ENCODE measurements at places on chromosomes 3 and 15.

- DNase-seq, result peak; percentile 57
These were observed 118.8 kb downstream of the SRGAP3 start for GRCh38 chr3:9130345-9131305.

DNA sequence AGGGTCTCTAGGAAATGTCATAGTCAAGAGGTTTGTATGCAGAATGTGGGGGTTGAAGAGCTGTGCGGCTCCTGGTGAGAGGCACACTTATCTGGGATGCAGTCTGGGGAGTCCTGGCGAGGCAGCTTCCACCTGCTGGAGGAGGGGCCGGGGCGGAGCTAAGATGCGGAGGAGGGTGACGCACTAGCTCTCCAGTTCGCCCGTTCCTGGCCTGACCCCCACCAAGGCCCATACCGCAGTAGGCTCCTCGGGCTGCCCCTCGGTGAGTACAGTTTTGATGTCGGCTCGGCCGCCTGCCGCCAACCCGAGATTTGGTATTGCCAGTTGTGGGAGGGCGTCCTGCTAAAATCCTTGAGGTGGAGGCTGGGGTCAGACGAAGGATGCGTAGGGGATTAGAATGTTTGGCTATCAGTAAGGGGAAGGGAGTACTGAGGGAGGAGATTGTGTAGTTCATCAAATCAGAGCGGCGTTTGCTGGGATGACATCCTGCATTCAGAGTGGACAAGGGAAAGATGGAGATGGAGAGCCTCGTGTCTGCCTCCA is at the start of gene SCG5:
Gene SCG5, plus strand, starts transcription at position 194 of the 543 bp plus-strand sequence. CDS start 1,883 bp downstream, outside the sequence.
- no peak for DNase-seq

GRCh38 chr3:97692831-97693230 is 71.7 kb upstream of the ARL6 start:
- no peak for DNase-seq

DNA sequence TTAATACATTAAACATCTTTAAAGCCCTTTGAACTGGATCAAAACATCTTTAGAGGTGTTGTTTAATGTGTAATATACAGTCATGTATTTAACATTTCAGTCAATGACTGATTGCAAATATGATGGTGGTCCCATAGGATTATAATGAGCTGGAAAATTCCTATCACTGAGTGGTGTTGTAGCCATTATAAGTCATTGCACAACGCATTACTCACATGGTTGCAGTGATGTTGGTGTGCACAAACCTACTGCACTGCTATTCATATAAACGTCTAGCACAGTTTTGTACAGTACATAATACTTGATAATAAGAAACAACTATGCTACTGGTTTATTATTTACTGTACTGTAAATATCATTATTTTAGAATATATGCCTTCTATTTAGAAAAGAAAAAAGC is 75.6 kb downstream of the DTWD1 start:
- DNase-seq, result no peak

DNA sequence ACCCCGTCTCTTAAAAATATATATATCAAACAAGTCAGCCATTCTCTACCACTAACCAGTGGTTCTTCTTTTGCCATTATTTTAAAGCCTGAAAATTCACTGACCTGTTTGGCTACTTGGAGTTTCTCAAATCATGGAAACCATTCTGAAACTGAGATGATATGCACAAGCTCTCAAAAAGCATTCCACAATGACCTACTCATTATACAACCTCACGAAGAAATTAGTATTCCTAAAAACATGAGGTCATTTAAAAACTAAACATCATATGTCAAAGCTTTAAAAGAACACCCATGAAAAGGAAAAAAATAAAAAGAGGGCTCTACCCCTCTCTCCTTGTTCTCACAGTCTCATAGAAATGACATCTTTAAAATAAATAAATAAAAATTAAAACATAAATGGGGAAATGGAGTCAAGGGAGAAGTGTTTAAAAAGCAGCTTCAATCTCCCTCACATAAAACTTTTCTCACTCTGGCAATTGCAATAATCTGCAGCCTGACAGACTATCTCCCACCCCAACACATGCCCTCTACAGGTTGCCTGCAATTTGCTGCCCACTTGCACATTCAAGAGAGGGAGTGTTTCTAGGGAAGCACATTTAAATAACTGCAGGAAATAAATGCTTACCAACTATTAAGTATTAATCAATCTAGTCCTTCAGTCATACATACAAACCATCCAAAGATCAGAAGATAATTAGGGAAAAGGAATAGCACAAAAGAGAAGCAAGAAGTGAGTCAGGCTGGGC is 73.3 kb downstream of the TRANK1 start:
- no peak for DNase-seq

DNA sequence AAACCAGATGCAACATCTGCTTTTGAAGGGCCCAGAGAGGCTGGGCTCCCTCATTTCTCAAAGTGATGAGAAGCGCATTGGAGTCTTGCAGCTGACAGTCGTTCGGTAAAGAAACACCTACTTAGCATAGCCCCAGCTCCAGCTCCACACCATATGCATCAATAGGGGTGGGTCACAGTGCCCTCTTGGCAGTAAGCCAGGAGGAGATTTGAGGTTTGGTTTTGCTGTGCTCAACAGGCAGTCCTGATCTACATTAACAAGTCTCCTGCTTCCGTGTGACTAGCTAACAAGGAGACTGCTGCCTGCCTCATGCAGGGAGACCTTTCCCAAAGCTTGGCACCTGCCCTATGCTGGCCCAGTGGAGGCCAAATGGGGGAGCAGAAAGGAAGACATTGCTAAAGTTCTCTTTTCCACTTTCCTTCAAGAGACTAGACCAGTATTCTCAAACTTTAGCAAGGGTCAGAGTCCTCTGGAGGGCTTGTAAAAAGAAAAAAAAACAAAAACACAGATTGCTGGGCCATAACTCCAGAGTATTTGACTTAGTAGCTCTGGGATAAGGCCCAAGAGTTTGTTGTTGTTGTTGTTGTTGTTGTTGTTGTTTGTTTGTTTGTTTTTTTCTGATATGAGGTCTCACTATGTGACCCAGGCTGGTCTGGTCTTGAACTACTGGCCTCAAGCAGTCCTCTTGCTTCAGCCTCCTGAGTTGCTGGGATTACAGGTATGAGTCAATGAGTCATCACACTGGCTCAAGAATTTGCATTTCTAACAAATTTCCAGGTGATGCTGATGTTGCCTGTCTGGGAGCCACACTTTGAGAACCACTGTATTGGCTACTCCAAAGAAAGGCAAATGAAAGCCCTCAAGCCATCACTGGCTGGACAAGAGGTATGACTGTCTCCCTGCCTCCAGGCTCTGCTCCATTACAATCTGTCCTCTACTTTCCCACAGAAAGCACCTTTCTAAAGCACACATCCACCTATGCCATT is 294.9 kb downstream of the RORA start:
- DNase-seq, result no peak

DNA sequence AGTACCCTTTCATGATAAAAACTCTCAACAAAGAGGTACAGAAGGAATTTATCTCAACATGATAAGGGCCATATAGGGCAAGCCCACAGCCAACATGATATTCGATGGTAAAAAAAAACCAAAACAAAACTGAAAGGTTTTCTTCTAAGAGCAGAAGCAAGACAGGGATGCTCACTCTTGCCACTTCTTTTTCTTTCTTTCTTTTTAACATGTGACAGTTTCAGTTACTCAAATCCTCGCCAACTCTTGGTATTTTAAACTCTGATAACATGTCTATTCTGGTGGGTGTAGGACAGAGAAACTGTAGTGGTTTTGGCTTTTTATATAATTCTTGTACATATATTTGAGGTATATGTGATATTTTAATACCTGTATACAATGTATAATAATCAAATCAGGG is 74.0 kb upstream of the NMNAT3 start:
- DNase-seq, result no peak

DNA sequence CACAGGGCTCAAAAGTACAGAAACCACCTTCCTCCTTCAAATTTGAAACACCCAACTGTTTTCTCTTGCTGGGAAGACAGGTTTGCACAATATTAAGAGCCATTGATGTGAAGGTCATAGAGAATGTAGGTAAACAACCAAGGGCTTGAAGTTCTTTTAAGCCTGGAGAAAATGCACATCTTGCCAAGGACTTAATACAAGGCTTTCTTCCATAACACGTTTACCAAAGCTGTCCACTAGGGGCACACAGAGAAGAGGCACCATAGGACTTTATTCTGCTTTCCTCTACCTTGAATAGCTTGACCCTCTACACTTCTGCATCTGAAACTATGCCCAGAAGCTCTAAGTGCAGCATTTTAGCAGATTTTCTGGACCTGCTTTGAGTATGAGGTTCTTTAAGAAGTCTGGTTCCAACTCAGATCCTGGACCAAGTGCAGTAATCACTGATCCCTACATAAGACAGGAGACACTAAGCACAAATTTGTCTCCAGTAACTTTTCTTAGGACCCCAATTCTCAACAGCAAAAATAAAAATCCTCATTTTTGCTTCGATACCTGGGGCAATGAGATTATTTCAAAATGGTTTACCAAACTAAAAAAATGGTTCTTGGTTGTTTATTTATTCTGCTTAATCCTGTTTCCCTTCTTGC is 138.0 kb downstream of the FBN1 start:
- peak; percentile 61 for DNase-seq

DNA sequence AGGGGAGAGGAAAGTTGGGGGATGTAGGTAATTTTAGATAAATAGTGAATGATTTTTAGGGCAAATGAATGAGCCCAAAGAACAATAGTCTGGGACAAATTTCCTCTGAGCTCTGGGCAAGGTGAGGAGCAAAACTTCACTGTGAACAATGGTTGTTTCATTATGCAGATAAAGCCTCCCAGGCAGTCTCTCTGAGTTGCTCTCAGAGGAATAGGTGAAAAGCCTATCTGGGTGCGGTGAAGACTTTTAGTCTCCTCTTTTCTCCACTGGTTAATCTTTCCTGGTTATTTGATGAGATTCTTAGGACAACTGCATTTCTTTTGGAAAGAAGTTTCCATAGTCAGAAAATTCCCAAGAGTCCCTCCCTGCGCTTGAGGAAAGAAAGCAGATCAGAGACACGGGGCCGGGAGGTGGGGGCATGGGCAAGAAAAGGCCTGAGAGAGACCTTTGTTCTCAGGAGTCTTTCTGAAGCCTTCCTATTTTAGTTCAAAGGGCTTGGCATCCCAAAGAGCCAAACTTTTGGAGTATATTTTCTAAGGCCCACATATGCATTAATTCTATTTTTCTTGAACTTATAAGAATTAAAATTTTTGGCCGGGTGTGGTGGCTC is 353.6 kb upstream of the SLCO3A1 start:
- DNase-seq, result no peak

GRCh38 chr15:70833861-70834765 is 19.8 kb downstream of the LARP6 start:
- DNase-seq, result peak; percentile 17

GRCh38 chr3:196537319-196537984 is 22.3 kb upstream of the SMCO1 start:
- peak; percentile 64 for DNase-seq

GRCh38 chr3:124772081-124772831 is 42.0 kb downstream of the UMPS start:
- DNase-seq, result peak; percentile 40

DNA sequence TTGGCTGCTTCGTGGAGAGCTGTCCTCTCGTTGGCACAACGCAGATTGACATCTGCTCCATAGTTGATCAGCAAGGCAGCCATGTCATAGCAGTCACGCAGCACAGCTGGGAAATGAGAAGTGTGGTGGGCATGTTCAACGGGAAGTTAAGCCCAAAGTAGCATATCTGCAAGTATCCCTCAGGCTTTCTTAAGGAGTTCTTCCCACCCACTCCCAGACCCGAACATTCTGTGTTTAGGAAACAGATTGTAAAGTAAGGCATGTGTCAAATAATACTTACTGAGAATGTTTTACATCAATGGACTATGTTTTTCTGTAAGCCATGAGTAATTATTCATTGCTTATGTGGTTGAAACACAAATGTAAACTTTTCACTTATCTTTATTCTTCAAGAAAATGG is 9.2 kb downstream of the ASB14 start:
- DNase-seq, result peak; percentile 21

DNA sequence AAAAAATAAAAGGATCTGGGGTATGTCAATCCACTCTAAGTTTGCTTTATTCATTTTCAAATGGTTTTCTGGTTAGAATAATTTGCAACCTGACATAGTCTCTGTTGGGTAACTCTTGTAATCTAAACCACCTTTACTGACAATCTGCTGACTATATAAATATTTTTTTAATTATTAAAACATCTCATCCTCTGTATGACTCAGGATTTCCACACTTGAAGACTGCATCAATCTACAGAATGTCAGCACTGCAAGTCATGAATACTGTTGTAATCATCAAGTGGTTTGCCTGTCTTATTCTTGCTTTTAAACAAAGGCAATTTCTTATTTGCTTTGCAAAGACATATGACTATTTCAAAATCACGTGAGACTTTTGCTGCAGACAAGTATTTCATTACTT is 42.1 kb downstream of the VGLL3 start:
- no peak for DNase-seq

GRCh38 chr3:171955598-171955997 is 83.8 kb upstream of the FNDC3B start:
- DNase-seq, result no peak

GRCh38 chr3:156582532-156583183 is 27.7 kb upstream of the SSR3 start:
- DNase-seq, result peak; percentile 11

- no peak for DNase-seq
These were observed 44.6 kb upstream of the SPPL2A start for GRCh38 chr15:50810128-50810527.

DNA sequence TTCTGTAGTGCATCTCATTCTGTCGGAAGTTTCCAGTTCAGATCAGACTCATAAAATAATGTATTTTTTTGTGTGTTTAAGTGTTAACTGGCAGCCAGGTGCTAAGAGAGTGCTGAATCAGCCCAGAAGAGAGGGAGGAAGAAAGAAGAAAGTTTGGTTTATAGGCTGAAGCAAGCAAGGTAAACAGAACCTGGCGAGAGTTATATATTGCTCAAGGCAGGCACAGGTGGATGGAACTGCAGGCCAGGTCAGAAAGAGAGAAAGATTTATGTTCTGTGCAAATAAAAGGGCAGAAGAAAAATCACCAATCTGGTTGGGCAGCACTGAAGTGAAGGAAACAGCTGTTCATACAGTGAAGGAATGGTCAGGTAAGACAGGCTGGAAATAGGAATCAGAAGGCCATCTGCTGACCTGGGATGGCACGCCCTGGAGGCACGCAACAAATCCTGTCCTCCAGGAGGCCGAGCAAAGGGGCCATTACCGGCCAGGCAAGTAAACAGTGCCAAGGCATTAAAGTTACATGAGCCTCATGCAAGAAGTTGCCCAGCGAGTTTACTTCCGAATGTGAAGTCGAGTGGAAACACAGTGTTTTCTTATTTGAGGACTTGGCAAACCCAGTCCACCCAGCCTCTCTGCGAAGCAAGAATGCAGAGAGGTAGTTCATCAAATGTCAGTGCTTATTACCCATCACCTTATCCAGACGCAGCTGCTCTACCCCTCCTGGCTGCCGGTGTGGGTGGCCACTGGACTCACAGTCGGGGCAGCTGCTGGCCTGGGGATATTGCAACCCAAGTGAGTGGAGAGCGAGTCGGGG is 309.8 kb downstream of the VPS13C start:
- no peak for DNase-seq

DNA sequence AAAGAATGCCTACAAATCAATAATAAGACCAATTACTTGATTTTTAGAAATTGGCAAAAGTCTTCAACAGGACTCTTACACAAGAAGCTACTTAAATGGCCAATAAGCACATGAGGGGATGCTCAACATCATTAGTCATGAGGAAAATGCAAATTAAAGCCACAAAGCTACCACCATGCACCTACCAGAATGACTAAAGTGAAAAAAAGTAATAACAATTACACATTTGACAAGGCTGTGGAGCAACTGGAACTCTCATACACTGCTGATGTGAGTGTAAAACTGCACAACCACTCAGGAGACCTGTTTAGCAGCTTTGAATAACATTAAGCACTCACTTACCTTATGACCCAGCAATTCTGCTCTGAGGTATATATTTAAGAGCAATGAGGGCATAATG is 68.4 kb downstream of the PPCDC start:
- DNase-seq, result no peak

GRCh38 chr3:186653080-186653707 is 12.6 kb upstream of the HRG start:
- DNase-seq, result no peak

All from suppressor macrophage (primary cell).